Activated B cell treated with CpG ODN at 0.5 μM for 24 hours (primary cell): ENCODE measurements at places on chromosomes 13 and 19.

- DNase-seq, result no peak
Observed at GRCh38 chr13:86085890-86086289, 286.7 kb upstream of the SLITRK6 start.

- peak; percentile 70 for DNase-seq
Observed at GRCh38 chr19:37551129-37551993, 43.2 kb downstream of the ZNF571 start.

DNA sequence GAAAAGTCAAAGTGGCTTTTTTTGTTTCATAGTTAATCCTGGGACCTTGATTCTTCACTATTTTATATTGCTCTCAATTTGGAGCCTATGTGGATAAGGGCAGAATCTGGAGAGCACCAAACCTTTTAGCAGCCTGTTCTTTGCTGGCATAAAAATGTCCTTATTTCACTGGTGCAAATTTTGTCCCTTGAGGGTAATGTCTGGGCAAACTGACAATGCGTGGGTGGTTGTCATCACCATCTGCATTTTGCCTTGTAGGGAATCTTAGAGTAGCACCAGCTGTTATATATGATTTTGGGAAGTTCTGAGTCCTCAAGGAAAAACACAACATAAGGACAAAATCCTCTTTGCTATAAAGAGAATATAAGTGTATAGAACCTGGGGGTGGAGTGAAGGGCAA, 336.9 kb upstream of the HTR2A start:
- no peak for DNase-seq

- no peak for DNase-seq
Observed at GRCh38 chr19:37961198-37961597, 54.2 kb downstream of the SIPA1L3 start.

DNA sequence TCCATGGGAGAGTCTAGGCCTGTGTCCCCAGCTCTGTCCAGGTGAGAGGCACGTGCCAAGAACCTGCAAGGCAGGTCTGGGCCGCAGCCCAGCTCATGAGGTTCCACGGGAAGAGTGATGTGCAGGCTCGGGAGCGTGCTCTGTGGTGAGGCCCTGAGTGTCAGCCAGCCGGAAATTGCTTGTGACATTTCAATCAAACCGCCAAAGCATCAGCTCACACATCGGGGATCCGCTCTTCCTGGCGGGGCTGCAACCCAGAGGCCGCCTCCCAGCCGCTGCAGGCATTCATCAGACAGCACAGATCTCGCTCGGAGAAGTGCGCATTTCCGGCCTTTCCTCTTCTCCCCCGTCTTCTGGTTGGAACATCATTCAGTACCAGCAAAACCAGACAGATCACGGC, 109.3 kb downstream of the KDM4B start:
- DNase-seq, result no peak

GRCh38 chr13:51636349-51636890, 52.2 kb downstream of the WDFY2 start:
- DNase-seq, result no peak

- DNase-seq, result no peak
Observed at GRCh38 chr13:73993661-73994060, 140.5 kb downstream of the KLF12 start.

DNA sequence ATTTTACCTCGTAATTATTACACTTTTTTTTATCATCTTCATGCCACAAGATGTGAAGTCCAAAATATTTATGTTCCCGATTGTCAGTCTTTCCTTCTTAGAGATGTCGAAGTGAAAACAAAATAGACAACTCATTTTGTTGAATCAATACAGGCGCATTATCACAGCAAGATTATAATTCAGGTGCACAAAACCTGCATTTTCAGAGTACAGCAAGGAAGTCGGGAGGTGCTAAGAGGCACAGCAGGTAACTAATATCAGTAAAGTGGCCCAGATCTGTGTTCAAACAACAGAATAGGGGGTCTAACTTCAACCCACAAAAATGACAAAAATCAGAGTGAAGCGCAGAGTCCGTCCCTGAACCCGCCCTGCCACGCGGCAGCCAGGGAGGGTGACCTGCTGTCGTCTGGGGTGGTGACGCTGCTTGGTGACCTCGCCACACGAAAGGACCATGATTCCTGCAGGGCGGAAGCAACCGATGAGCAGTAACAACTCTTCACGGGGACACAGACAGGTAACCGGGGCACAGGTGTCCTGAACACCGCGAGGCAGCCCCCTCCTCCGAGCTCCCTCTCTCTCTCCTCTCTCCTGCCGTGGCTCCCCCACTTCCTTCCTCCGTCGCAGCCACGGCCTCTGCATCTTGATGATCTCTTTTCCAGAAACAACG, 50.9 kb upstream of the SPACA7 start:
- DNase-seq, result no peak

DNA sequence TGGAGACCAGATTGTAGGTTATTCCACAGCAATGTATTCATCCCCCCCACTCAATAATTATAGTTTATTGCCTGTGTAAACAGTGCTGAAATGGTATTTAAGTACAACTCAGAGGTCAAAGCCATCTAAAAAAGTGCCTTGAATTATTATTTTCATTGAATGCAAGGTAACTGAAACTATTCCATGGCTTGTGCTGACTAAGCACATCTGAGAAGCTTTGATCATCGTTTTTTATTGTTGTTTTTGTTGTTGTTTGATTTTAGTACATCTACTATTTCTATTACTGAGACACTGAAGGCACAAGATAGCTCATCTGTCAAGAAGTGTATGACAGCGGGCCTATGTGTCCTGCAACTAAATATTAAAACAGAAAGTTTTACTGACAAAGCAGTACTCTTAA, 308.0 kb downstream of the OXGR1 start:
- DNase-seq, result no peak

GRCh38 chr19:43775299-43775890, 5.4 kb downstream of the KCNN4 start:
- no peak for DNase-seq

GRCh38 chr19:2650515-2650914, 52.0 kb downstream of the GNG7 start:
- DNase-seq, result no peak

GRCh38 chr13:93270769-93271742, 44.4 kb downstream of the GPC6 start:
- no peak for DNase-seq

DNA sequence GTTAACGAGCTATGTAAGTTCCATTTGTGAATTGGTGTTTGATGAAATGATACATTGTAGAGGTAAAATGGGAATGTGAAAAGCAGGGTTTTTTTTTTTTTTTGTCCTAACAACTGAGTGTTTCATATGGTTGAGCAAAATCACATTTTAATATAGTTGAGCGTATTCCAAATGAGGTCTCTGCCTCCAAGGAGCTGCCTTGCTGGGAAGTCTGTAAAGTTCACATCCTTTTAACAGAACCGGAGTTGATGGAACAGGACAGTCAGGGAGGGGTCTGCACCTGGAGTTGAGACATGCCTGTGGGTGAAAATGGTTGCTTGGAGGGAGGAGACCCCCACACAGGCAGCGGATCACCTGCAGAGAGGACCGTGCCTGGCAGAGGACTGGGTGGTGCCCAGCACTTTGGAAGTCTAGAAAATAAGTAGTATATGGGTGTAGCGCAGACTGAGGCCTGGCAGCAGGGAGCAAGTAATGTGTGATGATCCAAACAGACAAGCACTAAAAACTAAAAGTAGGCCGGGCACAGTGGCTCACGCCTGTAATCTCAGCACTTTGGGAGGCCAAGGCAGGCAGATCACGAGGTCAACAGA, 75.2 kb upstream of the UBAC2 start:
- DNase-seq, result no peak

DNA sequence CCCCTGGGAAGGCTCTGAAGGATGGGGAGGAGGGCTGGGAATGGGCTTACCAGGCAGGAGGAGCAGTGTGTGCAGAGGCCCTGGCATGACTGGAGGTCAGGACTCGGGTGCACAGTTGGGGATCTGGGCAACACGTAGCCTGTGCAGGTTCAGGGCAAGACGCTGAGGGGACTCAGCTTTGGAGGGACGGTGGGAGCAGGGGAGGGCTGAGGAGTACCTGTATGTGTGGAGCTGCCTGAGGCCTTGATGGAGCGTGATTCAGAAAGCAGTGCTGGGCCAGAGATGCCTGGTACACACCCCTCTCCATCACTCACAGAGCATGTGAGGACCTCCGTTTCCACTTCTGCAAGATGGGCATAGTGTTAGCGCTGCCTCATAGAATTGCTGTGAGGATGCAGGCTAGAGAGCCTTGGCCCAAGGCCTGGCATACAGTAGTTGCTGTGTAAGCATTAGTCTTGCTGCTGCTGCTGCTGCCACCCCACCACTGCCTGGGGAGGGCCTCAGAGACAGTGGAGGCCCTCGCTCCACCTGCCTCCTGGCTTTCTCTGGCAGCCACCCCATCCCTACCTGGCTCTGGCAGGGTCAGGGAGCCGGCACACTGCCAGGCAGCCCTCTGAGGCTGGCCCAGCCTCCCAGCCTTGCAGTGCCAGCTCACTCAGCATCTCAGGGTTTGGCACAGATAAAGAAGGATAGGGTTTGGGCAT, 2.4 kb downstream of the PAK4 start:
- no peak for DNase-seq

DNA sequence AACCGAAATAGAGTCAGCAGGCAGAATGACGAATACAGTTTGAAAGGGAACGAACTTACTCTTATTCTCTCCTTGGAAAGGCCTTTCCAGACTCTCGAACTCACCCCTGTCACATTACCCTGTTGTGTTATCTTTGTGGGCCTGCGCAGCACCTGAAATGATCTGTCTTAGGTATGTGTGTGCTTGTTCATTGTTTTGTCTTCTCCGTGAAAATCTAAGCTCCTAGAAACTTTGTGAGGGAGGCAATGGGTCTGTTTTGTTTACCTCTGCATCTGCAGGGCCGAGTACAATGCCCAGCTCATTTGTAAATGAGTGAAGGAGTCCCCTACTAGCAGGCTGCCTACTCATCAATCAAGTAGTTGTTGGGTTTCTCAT, 19.6 kb downstream of the HMGB1 start:
- no peak for DNase-seq

DNA sequence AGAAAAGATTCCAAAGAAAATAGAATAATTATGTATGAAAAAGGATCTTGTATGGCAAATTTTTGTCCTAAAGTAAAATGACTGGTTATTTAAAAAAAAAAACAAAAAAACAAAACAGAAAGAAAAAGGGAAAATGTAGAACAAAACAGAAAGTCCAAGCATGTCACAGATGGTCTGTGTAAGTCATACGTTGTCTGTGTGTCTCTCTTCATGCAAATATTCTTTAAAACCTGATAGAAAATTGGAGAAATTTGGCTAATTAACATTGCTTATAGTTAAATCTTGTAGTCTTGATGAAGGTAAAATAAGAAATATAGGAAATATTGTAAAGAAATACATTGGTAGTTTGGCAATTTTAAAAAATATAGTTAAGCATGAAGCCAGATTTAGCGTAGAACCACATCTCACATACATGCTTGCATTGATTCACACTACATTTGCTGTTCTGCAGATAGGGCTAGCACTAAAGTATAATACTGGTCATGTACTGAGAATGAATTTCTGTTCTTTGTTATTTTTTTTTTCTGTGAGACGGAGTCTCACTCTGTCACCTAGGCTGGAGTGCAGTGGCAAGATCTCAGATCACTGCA, 58.4 kb downstream of the SPRYD7 start:
- DNase-seq, result no peak

DNA sequence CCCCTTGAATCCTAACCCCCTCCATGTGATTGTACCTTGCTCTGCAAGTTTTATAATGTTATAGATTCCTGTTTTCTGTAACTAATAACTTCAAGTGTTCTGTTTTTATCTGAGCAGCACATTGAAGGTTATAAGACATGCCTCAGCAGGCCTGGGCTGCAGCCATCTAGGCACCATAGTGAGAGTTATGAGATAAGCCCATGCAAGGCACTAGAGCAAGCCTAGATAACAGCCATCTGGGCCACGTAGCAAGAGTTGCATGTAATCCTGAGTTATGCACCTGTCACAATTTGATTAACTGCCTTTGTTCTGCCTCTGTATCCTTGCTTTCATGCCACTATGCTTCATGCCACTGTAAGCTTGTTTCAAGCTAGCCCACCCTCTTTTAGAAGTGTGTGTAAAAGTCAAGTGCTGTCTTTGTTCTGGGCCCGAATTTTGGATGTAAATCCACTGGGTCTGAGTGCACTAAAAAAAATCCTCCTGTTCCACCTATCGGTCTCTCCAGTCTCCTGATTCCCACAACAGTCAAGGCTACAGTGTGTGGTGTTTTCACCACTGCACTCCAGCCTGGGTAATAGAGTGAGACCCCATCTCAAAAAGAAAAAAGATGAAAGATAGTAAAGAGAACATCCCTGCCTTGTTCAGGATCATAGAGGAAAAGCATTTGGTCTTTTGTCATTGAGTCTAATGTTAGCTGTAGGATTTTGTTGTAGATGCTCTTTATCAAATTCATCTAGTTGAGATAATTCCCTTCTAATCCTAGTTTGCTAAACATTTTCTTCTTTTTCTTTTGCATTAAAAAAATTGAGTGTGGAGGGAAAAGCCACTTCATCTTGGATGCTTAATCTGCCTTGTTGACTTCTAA, 16.0 kb upstream of the KBTBD6 start:
- DNase-seq, result no peak
